ENCODE measurements at places on chromosomes 3 and 15. TPM values are rescaled to one million over a fixed set of nuclear protein-coding genes. Genes with fewer than 3 reads are reported as not detected.

DAPK2 gene
- 2.6 TPM for total RNA-seq

SPSB4 gene
- total RNA-seq, result not detected

CDCP1 gene
- total RNA-seq, result 2.1 TPM

RNU5B-1 gene
- total RNA-seq, result not detected

TLNRD1 gene
- 37.8 TPM for total RNA-seq

CHRM5 gene
- total RNA-seq, result not detected

CKMT1A gene
- not detected for total RNA-seq

MAP1A gene
- total RNA-seq, result 0.82 TPM

TLR9 gene
- total RNA-seq, result 0.50 TPM

FURIN gene
- total RNA-seq, result 141 TPM

Data from activated CD8-positive, alpha-beta memory T cell treated with anti-CD3 and anti-CD28 coated beads for 36 hours (primary cell).